CD4-positive, alpha-beta T cell treated with Interleukin-17A for 1 hour (primary cell): ENCODE measurements at places on chromosomes 5 and 9.

DNA sequence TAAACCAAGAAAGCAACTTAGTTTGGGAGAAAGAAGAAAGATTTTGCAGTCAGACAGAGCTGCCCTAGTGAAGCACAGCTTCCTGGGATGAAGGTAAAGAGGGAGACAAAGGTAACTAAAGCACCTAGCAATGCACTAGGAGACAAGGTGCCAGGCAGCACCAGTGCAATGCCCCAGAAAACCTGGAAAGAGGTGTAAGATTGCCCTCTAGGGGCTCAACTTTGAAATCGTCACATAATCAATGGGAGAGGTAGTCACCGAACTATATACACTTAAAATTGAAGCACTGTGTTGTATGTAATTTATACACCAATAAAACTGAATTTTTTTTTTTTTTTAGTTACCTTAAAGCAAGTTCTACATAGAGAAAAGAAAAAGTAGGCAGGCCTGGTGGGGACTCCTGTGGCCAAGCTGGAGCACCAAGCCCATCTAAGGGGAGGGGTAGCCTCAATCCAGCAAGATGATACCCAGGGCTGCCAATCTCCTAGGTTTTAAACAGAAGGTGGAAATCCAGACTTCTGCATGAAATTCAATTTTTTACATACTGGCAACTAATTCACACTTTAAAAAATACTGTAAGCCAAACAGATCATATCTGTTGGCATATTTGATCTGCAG lies 48.2 kb downstream of the CDK5RAP2 start:
- DNase-seq = peak; percentile 8

DNA sequence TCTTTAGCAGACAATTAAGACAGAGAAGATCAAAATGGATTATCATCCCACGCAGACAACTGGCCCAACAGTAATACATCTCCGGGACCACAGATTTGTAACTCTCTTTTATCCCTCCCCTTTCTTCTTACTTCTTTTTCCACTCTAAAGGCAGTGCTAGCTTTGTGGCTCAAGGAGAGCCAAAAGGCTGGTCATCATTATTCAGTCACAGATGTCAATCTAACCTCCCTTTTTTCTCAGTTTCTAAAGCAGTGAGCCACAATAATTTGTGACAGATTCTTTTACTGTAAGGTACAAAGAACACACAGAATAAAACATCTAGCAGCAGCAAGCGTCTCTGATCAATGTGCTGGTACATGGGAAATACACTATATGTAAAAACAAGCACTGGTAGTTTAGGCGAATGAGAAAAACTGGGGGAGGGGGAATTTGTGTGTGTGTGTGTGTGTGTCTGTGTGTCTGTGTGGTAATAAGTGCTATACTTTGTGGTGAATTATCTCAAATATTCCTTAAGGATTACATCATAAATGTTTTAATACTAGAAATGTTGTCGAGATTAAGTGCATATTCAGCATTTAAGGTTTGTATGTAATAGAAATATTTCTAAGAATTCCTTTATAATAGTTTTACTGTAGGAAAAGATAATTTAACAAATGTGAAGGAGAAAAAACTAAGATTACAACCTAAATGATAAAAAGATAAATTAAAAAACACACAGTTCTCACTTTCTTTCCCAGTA lies 140.2 kb downstream of the DENND1A start:
- no peak for DNase-seq

- DNase-seq = peak; percentile 6
Measured at GRCh38 chr9:120780367-120780766, 12.8 kb downstream of the FBXW2 start.

DNA sequence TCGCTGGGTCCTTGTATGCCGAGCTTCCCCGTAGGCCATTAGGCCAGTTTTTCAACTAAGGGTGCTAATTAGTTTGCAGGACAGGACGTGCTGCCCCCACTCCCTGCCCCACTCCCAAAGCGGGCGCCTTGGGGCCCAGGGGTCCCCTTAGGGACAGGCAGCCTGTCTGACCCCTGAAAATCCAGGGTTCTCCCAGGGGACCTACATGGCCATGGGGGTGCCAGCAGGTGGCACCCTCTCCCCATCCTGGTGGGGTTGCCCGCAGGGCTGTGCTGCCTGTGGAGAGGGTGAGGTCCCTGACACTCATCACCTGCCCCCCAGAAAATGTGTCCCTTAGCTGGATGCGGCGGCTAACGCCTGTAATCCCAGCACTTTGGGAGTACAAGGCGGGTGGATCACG lies 8.5 kb upstream of the CCDC187 start:
- peak; percentile 45 for DNase-seq

GRCh38 chr5:90022711-90023053 lies 386.9 kb downstream of the CETN3 start:
- DNase-seq = no peak

- no peak for DNase-seq
Measured at GRCh38 chr5:2660315-2660714, 91.2 kb downstream of the IRX2 start.

GRCh38 chr9:89441655-89441970 lies 56.3 kb downstream of the SEMA4D start:
- DNase-seq = no peak

DNA sequence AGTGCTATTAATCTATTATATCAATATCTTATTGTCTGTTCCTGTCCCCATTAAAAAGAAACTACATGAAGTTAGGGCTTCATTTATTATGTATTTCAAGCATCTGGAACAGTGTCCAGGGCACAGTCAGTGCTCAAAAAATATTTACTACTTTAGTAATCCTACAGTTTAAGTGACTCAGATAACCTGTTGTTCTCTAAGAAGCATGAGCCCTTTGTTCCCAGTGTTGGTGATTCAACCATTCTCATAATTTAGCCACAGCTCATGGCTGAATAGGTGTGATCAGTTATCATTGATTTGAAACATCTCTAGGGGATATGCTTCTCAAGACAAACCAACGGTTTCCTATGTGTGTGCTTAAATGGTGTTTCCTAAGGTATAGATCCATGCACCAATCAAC lies 292.7 kb downstream of the TMEM167A start:
- no peak for DNase-seq

- DNase-seq = peak; percentile 24
Measured at GRCh38 chr9:37187713-37188439, 67.5 kb downstream of the ZCCHC7 start.

GRCh38 chr5:117638581-117638980 lies 1064.0 kb upstream of the SEMA6A start:
- DNase-seq = no peak

- DNase-seq = peak; percentile 45
Measured at GRCh38 chr5:52771343-52772039, 16.2 kb upstream of the ITGA1 start.

GRCh38 chr5:132867046-132867451 lies 607 bp downstream of the UQCRQ start:
- no peak for DNase-seq

DNA sequence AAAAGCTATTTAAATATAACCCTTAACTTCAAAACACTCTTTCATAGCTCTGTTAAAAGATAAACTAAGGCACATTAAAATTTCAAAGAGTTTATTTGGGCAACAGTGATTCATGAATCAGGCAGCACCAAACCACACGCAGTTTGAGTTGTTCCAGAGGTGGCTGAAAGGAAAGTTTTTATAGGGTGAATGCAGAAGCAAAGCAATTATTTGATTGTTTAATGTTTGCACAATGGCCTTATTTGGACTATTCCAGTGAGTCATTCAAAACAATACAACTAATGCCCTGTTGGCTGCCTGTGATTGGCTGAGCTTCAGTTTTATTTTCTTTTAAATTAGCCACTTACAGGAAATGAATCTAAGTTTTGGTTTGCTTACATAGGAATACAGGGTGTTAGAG lies 125.3 kb downstream of the CEP120 start:
- DNase-seq = no peak

GRCh38 chr5:171261361-171261760 lies 47.7 kb upstream of the TLX3 start:
- no peak for DNase-seq

GRCh38 chr9:98886691-98887229 lies 56.9 kb upstream of the COL15A1 start:
- no peak for DNase-seq

DNA sequence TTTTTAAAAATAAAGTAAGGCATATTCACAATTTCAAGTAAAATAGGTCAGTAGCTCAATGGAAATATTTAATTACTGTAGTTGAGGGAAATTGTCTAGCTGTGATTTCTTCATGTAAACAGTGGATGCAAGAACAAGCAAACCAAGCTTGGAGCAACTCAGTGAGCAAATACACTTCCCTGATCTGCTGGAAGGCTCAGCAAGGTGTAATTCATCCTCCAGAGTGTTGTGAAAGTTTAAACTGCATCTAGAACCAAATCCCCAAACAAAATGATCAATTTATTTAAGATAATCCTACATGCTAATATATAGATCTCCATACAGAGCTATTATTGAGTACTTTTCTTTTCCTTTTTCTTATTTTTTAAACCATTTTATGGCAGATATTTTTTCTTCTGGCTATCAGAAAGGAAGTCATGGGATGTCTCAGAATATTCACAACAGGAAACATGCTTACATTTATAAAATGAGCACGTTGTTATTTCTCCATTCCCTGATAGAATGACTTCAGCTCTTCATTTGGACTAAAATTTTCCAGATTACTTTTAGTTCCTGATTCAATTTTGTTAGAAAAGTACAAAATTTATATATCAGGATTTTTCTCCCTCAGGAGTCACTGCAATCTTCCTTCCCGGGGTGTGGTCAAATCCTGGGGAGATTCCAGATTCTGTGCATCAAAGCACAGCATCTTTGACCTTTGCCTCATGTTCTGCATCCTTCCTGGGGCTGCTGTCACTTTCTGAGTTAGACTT lies 219.2 kb upstream of the ELL2 start:
- no peak for DNase-seq

GRCh38 chr5:153900703-153901395 lies 137.9 kb downstream of the FAM114A2 start:
- no peak for DNase-seq

- DNase-seq = peak; percentile 31
Measured at GRCh38 chr5:134846641-134846960, 833 bp downstream of the C5orf24 start.

DNA sequence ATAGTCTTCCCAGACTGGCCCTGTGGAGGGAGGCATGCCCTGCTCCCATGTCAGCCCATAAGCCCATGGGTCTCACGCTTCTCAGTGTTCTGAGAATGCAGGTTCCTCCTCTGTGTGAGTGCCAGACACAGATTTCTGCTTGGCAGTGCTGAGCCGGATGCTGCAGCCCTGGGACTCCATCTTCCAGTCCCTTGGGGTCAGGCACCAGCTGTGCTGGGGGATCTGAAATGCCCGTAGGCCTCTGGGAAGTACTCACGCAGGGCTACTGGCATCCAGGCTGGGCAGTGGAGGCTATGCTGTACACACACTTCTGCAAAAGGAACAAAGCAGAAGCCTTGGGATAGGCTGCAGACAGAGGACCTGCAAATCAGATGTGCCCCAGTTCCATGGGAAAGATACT lies 1944.6 kb downstream of the EFNA5 start:
- DNase-seq = no peak

DNA sequence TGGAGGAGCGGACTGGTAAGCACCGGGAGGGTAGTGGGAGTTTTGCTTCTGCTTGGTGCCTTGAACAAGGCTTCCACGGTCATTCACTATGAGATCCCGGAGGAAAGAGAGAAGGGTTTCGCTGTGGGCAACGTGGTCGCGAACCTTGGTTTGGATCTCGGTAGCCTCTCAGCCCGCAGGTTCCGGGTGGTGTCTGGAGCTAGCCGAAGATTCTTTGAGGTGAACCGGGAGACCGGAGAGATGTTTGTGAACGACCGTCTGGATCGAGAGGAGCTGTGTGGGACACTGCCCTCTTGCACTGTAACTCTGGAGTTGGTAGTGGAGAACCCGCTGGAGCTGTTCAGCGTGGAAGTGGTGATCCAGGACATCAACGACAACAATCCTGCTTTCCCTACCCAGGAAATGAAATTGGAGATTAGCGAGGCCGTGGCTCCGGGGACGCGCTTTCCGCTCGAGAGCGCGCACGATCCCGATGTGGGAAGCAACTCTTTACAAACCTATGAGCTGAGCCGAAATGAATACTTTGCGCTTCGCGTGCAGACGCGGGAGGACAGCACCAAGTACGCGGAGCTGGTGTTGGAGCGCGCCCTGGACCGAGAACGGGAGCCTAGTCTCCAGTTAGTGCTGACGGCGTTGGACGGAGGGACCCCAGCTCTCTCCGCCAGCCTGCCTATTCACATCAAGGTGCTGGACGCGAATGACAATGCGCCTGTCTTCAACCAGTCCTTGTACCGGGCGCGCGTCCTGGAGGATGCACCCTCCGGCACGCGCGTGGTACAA lies 556 bp downstream of the PCDHGC3 start:
- no peak for DNase-seq

DNA sequence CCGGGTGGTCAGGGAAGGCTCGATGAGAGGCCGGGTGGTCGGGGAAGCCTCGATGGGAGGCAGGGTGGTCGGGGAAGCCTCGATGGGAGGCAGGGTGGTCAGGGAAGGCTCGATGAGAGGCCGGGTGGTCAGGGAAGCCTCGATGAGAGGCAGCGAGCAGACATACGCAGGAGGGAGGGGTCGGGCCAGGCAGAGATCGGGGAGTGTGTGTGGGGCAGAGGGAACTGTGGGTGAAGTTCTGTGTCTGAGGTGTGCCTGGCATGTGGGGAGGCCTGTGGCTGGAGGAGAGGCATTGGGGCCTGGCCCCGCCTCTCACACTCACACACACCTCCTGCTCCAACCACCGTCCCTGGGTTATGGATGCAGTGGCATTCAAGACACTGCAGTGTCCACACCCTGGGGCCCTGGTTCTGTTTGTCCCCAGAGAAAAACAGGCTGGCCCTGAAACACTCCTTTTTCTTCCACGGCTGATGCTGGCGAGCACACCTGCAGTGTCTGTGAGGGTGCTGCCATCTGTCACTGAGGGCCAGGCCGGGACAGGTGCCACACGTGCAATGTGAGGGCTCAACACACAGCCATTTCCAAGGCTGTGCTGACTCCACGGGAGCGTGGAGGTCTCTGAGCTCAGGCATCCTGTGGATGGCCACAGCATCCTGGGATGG lies 6.5 kb upstream of the PLEKHG4B start:
- no peak for DNase-seq

GRCh38 chr5:150551066-150551465 lies 43.1 kb downstream of the NDST1 start:
- no peak for DNase-seq

DNA sequence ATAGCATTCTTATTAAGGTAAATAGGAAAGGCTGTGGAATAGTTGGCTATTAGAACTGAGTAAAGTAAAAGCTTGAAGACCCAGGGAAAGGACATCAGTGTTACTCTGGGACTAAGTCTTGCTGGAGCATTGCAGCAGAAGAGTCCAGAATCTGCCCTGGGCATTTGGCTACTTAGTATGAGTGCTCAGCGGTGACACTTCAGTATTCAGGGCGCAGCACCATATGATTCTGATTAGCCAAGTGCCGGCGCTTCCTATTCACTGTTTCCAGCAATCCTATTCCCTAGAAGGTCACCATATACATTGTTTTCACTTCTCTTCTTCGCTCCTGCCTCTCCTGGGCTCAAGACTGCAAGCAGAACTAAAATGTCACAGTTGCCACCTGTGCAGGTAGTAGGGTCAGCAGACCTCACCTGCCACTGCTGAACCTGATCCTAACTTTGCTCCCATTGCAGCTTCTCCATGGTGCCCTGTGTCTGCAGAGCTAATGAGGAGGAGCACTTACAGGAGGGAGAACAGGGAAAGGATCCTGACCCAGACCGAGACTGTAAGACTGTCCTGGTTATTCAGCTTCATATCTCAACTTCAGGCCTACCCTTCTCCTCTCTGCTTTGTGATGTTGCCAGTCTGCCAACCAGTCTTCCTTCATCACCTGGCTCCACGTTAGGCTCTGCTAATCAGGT lies 313.6 kb upstream of the PIK3R1 start:
- DNase-seq = no peak

GRCh38 chr5:176658817-176659511 lies 11.7 kb downstream of the TSPAN17 start:
- DNase-seq = peak; percentile 56

- DNase-seq = no peak
Measured at GRCh38 chr5:126513703-126514102, 81.3 kb downstream of the ALDH7A1 start.
